ENCODE measurements at places on chromosomes 16 and 17. TPM values are rescaled to one million over a fixed set of nuclear protein-coding genes. Genes with fewer than 3 reads are reported as not detected.

The TNFRSF17 gene
- total RNA-seq: not detected

- H3K4me1 ChIP-seq: peaks cover 15% of the 10 kb centered on the region
- peaks cover 8% of the 10 kb centered on the region for H3K36me3 ChIP-seq
- DNase-seq: no peak
- no peak overlapping the region for H3K27ac ChIP-seq
Observed at GRCh38 chr17:62998166-62998565, 32.1 kb downstream of the TANC2 start.

DNA sequence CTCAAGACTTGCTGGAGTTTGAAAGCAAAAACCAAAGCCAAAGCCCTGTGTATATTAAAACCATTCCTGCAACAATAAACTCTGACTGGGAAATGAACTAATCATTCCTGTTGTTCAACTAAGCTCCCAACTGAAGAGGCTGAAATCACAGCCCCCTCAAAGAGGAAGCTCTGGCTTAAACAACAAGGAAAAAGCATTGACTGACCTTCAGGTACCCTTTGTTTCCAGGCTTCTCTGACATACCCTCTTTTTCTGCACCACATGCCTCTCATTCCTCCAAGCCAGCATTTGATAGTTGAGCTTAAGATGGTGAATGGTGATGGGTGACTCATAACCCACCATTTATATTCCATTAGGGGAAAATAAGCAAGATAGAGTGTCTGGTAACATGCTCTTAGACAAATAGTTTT lies 470.9 kb upstream of the SOX9 start:
- H3K4me1 ChIP-seq: no peaks in the 10 kb centered on the region
- H3K27me3 ChIP-seq: no peaks in the 10 kb centered on the region
- no peaks in the 10 kb centered on the region for H3K36me3 ChIP-seq
- no peak for DNase-seq
- no peak overlapping the region for H3K27ac ChIP-seq
- H3K4me3 ChIP-seq: no peak overlapping the region

The SOX9 gene
- not detected for total RNA-seq
